Aorta (tissue), 5 donors: ENCODE measurements at places on chromosomes 13 and 19.

DNA sequence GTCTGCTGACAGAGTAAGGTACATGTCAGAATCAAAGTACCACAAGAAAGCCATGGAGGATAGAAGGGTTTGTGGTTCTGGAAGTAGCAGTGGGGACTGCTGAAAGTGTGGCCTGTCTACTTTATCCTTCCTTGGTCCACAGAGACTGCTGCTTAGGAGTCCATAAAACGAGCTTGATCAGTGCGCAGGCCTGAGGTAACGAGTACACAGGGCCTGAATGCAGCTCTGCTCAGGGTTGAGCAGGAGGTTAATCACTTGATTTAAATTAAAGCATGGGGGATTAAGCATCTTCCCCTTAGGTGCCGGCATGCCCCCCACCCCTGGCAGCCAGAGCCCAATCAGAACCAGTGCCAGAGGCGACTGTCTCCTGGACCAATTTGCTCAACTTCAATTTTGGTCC is 34.9 kb upstream of the WASF3 start:
- DNase-seq = no peak

- no peak for DNase-seq
Measured at GRCh38 chr13:30857018-30857417, 49.1 kb upstream of the MEDAG start.

GRCh38 chr19:55777528-55777927 is 8.6 kb downstream of the RFPL4AL1 start:
- no peak for DNase-seq

DNA sequence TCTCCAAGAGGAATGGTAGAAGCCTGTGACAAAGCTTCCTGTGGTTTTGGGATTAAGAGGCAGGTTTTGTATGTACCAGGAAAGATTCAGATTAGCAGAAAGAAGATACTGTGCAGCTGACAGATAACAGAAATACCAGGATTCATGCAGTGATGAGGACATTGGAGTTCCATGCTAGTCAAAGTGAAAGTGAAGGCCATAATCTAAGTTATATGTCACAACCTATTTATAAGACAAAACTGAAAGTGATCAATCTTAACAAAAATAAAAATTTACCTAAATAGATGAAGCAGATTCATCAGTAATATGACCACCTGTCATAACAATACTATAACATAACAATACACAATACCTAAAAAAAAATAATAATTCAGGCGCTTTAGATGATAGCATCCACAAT is 1305.2 kb upstream of the PCDH9 start:
- no peak for DNase-seq

GRCh38 chr13:46639033-46639981 is 86.3 kb downstream of the LRCH1 start:
- no peak for DNase-seq

DNA sequence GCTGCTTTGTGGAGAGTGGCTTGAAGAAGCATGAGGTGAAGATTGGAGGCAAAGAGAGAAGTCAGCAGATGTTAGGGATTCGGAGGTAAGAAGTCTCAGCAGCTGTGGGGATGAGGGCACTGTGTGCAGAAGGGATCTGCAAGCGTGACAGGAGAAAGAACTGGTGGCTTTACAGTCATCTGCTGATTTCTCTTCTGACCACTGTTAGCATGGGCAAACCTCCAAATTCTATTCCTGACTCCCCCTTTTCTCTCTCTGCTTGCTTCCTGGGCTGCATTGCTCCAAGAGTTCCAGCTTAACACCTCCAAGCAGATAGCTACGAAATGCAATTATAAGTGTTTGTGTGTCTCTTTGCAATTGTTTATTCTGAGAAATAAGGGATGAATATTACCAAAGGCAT is 159.6 kb downstream of the GGACT start:
- no peak for DNase-seq

DNA sequence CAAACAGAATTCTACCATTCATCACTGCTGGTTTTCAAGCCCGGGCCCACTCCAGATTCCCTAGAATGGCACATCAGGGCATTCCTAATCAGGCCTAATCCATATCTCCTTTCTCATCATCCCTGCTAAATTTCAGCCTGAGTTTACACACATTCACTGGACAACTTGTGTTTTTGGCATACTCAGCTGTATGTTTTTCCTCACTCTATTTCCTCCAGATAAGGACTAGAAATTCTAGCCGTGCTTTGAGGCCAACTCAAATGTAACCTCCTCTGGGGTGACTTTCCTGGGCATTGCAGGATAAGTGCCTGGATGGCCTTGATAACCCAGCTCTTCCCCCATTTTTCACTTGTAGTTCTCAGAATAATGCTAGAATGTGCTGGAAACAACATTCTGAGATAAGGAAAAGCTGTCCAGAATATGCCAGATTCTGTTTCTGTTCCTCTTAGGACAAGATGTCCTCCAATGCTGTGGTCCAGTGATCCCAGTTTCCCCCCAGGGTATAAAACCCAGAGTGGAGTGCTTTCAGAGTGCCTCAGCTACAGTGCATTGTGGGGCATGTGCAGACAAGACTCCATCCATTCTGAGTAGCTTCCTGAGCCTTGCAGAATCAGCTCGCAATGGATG is 66.9 kb upstream of the CLDN10 start:
- DNase-seq = no peak

DNA sequence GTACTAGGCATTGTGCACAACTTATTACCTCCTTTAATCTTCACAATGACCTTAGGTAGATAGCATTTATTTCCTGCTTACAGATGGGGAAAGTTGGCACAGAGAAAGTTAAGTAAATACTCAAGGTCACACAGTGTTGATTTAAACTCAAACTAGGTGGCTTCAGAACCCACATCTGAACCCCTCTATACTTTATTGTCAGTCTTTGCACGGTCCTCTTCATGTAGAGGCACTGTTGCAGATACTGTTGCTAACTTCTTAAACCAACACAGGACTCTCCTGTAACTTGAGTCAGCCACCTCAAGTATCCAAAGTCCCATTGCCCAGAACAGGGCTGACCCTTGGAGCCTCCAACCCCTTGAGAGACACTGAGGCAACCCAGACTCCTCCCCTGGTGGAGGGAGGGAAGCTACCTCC is 48.8 kb downstream of the FRY start:
- no peak for DNase-seq

GRCh38 chr13:54034047-54034446 is 1005.4 kb downstream of the OLFM4 start:
- DNase-seq = no peak

GRCh38 chr19:35755550-35756376 is 1.1 kb downstream of the HSPB6 start:
- DNase-seq = peak; percentile 96

DNA sequence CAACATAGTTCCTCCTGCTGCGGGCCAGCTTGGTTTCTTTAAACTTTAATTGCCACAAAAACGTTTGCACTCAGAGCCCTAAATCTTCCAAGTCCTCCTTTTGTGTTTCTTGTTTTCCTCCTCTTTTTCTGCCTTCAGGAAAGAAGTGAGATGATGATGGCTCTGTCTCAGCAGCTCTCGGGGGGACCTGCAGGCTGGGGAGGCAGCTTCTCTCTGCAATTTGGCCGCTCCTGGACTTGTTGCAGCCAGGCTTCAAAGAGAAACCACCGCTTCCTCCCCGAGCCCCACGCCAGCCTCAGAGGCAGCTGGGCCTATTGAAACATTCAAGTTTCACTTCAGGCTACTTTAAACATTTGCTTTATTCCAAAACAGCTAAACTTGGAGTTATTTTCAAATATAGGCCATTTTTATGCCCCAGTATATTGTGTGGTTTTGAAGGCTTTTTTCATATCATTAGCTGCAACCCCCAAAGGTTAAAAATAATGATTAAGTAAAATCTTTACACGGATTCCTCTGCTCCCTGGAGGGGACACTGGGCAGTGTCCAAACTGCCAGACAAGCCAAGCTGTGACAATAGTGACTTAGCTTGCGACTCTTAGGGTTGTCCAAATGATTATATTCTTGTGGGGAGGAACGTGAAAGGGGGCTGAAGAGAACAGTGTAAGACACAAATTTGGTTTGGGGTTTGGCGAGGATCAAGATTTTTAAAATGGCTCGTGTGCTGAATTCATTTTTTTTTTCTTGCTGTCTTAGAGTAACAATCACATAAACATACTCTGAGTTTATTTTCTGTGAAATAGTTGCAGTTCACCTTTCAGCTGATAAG is 330.8 kb downstream of the DLEU7 start:
- DNase-seq = peak; percentile 79

DNA sequence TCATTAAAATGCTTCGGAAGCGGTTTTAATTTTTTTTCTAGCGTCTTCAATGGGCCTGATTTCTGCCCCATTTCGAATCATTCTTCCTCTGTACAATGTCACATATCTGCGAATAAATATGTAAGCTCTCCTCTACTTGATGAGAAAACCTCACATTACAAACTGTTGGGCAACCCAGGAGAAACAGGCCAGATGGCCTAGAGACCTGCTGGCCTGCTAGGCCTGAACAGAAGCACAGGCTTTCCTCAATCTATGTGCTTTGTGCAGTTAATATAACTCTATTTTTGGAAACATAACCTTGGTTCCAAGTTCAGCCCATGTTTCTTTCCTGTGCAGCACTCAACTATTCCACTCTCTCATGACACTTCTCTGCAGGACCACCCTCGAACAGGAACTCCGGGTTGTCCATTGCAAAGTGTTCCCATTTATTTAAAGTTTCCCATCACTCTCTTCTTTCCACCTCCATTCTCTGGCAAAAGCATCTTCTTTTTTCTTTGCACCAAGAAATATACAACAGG is 42.0 kb downstream of the DCLK1 start:
- no peak for DNase-seq

DNA sequence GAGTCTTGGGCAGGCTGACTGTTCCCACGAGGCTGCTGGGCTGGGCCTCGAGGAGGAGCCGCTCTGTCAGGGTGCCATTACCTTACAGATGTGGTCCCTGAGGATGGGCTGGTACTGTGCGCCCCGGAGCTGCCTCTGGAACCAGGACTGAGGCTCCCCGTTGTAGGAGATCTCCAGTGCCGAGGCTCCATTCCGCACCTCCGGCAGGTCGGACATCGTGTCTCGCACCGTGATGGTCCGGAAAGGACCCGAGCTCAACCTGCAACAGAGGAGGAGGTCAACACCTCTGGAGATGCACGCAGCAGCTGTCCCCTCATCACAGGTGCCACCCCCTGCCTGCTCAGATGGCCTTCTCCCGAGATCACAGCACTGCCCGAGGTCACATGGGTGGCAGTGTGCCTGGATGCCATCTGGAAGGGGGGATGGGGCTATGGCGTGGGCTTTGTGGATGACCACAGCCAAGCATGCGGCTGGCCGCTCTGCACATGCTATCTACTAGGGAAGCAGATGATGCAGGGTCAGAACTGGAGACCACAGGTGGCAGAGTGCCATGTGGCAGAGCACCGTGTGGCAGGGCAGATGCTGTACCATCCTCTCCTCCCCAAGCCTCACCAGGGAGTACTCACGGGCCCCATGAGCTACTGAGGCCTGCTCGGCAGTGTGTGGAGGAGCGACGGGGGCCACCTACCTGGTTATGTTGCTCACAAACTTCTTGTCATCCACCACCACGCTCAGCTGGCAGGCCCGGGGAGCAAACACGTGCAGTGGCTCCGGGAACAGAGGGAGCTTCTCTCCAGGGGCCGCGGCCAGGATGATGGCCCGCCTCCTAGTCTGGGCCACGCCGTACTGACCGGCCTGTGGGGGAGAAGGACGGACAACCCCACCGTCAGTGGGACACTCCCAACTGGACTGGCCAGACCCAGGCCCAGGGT is 18.3 kb upstream of the EIF3G start:
- DNase-seq = no peak
